H9 (cell line): ENCODE measurements at places on chromosomes 11 and 22.

DNA sequence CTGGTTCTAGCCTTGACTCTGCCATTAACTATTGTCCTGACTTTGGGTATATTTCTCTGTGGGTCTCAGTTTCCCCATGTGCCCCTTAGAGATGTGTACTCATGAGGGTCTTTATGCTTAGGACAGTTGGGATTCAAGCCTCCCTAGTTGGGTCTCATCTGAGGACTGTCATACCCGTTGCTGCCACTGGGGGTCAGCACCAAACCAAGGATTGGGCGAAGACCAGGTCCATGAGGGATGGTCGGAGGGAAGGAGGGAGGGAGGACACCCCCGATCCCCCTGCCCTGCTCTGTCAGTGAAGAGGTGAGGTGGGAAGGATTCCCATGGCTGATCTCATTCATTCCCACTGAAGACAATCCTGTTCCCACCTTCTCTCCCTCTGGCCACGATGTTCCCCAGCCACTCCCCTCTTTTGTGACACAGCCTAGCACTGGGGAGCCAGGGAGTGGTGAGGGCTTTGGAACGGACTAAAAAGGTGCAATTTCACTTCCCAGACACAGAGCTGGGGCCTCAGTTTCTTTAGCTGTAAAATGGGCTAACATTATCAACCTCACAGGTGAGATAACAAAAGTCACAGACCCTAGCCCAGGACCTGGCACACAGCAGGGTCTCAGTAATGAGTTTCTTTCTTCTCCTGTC, 12.4 kb upstream of the KLHL35 start:
- DNase-seq: peak; percentile 77

- no peak for DNase-seq
Measured at GRCh38 chr22:16699326-16699725, 106.7 kb upstream of the CCT8L2 start.

- peak; percentile 23 for DNase-seq
Measured at GRCh38 chr22:39363751-39364515, 14.1 kb downstream of the SYNGR1 start.

DNA sequence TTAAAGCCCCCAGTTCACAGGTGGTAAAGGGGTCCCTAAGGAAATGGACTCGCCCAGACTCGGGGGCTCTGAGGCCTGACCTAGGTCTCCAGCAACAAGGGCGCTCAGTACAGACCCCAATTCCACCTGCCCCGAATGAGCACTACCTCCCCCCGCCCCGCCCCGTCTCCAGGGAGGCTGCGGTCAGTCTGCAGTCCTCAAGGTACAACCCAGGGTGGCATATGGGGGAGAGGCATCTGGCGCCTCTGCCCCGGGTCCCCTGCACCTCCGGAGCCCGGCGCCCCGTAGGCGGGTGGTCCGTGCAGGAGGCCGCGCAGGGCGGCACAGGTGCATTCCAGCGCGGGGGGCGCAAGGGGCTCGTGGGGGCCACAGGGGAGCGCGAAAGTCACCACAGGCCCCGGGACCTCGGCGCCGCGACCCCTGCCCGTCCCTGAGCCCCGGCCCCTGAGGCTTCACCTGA, 361 bp downstream of the CTSD start:
- no peak for DNase-seq

DNA sequence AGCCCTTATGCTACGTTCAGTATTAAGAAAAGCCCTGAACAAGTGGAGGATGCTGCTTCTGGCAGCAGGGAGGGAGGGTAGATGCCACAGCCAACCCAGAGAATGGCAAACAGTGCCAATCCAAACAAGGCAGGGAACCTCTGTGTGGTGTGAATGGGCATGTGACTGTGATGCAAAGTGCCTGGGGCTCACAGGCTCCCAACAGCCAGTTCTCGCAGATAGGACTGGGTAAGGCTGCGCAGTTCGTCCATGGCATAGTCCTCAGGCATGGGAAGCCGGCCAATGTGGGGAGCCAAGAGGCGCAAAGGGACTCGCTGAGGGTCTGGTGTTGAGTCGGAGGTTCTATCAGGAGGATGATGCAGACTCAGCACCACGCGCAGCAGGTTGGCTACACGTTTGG, 4.8 kb upstream of the CHRNA10 start:
- no peak for DNase-seq

GRCh38 chr11:2886191-2886894, 768 bp upstream of the CDKN1C start:
- DNase-seq: peak; percentile 73

GRCh38 chr11:119668676-119669075, 60.3 kb downstream of the NECTIN1 start:
- DNase-seq: no peak

- no peak for DNase-seq
Measured at GRCh38 chr11:557328-558132, 3.0 kb downstream of the LMNTD2 start.

DNA sequence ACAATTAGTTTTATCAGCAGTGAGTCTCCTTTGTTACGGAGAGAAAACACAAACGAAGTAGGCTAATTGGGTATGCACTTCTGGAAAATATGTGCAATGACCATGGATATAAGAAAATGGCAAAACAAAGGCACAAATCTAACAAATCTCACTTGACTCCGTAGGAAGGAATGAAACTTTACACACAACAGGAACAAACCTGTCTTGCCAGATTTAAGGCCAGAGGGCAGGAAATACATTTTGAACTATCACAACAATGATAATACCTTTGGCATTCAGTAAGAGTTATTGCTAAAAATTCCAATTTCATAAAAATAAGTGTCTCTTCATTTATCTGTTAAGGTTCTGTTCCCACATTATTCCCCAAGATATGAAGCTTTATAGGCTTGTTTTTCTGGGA, 36.6 kb downstream of the SLC25A17 start:
- no peak for DNase-seq

DNA sequence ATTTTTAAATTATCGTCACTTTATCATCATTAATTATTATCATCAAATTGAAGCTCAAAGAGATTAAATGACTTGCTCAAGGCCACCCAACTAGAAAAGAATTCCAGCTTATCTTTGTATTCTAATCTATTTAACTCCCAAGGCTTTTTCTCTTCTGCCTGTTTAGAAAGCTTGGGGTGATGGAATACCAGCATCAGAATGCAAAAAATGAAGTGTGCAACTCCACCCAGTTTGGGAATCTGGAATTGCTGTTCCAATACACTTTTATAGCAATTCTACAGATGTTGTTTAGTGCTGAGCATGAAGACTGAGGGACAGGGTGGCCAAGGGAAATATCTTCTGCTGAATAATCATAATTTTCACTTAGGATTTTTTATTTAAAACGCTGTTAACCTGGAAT, 97.2 kb upstream of the FIBIN start:
- no peak for DNase-seq

GRCh38 chr11:134385774-134386565, 26.1 kb downstream of the B3GAT1 start:
- no peak for DNase-seq

DNA sequence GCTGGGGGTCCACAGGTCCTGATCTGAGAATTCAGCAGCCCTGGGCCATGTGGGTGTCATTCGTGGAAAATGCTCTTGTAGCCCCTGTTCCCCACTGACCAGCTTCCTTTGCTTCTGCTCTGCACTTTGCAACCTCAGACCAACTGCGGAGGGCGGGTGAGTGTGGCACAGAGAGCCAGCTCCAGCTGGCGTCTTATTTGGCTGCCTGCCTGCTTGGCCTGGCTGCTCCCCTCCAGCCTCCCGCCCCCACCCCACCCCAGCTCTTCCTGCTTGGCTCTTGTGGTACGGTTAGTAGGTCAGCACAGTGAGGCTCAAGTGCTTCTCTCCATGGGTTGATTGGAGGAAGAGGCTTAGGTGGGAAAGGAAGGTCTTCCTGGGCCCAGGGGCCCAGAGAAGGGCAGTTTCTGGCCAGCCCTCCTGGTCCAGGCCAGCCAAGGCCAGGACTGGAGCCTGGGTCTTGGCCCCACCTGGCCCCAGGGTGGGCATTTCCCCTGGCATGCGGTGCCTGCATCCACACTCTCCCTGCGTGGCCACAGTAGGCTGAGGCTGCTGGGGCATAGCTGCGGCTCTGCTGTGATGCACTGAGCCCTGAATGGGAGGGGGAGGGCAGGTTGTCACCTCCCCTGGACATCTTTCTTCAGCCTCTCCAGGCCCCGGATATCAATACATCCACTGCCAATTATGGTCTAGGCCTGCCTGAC, 26.5 kb downstream of the MYO7A start:
- DNase-seq: no peak

- DNase-seq: peak; percentile 66
Measured at GRCh38 chr11:67371189-67371910, 2.0 kb downstream of the CLCF1 start.

DNA sequence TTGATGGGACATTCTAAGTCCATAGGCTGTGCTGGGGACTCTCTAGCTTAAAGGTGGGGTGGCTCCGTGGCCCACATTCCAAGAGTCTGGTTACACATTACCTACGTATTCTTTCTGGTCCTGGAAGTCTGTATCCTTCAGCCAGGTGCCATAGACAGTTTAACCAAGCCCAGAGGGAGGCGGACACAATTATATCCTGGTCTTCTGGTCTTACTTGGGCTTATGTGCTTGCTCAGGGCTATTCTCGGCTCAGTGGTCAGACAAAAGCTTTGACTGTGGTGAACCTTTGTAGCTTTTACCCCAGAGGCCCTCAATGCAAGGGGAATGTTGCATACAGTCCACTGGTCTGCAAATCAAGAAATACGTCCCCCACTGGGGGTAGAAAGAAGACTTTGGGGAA, 3.4 kb upstream of the INCENP start:
- no peak for DNase-seq

DNA sequence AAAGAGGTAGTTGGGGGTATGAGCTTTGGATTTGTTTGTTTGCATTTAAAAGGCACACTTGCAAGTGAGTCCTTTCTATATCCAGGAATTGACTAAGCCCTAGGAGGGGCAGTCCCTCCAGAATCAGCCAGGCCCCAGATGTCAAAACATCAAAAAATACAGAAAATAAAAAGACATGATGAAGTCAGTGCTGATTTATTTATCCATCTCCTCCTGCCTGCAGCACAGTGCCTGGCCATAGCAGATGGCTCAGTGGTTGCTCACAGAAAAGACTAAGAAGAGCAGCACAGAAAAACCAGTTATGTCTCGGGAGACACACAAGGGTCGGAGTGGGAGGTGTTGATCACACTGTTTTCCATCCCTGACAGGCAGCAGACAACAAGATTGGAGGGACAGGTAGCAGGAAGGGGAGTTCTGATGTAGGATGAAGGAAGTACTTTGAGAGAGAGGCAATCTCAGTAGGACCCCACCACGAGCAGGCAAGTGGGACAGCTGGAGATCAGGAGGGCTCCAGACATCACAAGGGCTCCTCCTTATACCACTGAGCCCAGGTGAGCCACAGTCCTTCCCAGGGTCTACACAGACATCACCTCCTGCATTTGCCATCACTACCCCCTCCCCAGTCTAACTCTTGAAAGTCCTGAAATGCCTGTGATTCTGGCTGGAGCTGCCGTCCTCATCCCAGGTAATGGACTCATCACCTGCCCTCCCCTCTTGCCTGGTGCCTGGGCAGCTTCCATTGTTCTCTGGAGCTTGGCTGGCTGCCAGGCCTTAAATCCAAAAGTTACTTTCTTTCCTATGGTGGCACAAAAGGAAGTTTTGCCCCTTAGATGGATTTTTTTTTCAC, 32.3 kb downstream of the TMPRSS5 start:
- no peak for DNase-seq

DNA sequence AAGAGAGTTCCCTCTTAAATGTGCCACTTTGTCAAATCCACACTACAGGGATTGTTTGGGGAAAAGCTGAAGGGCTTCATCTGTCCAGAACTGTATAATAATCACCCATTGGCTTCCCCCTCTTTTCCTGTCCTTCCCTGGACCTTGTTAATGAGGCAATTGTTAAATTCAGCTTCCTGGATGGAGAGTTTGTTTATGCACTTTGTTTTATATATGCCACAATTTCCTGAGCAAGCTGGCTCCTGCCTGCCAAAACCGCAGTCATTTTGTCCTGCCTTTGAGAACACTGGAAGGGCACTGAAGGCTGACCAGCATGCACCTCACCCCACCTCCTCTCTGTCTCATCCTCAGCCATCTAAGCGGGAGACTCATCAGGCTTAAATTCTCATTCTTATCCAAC, 86.2 kb downstream of the MSANTD4 start:
- DNase-seq: no peak

DNA sequence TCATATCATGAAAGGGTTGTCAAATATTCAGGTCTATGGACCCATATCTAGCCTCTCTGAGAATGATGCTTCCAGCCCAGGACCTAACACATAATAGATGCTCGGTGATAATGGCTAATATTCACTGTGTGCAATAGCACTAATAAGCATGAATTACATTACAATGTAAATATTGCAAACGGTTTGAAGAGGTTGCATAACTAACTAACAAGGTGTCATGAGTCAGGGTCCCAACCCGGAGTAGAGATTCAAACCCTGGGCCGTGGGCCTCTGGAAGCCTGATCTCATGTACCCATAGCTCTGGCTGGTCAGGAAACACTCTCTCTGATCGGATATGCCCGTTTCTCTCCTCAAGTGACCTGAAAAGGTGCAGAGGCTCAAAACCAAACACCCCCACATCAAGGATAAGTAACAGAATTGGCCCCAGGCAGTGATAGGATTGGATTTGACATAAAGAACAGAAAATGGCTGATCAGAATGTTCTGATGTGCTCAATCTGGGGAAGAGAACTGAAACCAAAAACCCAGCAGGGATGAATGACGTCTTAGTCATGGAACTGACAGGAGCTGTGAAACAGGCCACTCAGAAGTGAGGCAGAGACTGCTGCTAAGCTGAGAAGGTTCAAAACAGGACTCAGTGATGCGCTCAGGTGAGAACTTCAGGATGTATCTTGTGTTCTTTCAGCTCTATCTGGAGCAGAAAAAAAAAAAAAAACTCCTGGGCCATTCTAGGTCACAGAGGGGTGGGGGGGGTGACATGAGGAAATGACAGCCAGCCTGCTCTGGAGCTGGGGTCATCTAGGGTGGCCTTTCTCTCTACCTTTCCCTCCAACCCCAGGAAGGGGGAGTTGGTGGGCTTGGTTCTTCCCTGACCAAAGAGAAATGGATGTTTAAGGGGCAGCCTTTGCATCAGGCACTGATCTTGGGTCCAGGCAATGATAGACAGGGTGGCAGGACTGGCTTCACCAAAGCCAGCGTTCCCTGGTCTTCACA, 6.6 kb upstream of the KCTD17 start:
- DNase-seq: no peak

- no peak for DNase-seq
Measured at GRCh38 chr11:18056561-18057181, 10.6 kb upstream of the TPH1 start.

GRCh38 chr11:32894149-32894827, 1.7 kb downstream of the QSER1 start:
- peak; percentile 62 for DNase-seq

GRCh38 chr11:130340671-130341319, 26.1 kb upstream of the ZBTB44 start:
- DNase-seq: no peak

DNA sequence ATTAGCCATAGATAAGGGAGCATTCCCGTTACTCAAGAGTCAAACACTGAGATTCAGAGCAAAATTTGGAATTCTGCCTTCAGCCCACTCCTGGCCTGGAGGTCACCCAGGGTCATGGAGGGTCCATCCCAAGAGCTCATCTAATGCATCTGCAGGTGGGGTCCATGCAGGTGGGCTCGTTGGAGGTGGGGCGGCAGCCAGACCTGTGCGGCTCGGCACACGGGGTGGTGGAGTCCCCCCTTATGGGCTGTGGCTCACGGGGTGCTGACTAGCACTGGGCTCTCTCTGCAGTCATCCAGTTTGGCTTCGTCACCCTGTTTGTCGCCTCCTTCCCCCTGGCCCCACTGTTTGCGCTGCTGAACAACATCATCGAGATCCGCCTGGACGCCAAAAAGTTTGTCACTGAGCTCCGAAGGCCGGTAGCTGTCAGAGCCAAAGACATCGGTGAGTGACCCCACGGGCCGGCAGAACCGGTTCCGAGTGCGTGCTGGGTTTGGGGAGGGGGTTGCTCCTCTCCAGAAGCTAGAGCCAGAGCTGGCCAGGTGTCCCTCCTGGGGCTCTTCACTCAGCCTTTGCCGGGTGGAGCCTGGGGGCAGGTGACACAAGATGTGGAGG, 32.4 kb upstream of the FADD start:
- no peak for DNase-seq
